ENCODE measurements at places on chromosomes 7 and 10.

DNA sequence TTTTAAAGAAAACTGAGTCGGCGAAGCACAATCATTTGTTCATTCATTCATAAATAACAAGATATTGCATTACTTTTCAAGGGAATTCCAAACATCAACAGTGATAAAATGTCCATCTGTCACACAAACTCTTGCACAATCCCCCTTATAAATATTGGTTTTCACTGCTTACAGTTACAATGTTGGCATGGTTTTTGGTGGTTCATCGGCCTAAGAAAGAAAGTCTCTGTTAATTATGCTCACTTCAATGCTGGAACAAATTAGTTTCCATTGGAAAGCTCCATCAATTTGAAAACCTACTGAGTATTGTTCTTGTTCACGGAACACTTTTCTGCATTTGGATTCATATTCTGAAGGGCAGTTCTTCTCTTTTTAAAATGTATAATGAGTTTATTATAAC lies 188.5 kb downstream of the JAZF1 start:
- no peak for DNase-seq

- no peak for DNase-seq
These were observed 289.6 kb upstream of the NPVF start for GRCh38 chr7:25517906-25518305.

- no peak for DNase-seq
These were observed 183.7 kb downstream of the NEBL start for GRCh38 chr10:20713420-20713819.

GRCh38 chr7:84492098-84493034 lies 297.8 kb upstream of the SEMA3A start:
- DNase-seq, result no peak

GRCh38 chr7:716222-716621 lies 10.3 kb upstream of the DNAAF5 start:
- DNase-seq, result peak; percentile 81

- DNase-seq, result no peak
These were observed 37.2 kb downstream of the PRSS2 start for GRCh38 chr7:142807855-142808460.

DNA sequence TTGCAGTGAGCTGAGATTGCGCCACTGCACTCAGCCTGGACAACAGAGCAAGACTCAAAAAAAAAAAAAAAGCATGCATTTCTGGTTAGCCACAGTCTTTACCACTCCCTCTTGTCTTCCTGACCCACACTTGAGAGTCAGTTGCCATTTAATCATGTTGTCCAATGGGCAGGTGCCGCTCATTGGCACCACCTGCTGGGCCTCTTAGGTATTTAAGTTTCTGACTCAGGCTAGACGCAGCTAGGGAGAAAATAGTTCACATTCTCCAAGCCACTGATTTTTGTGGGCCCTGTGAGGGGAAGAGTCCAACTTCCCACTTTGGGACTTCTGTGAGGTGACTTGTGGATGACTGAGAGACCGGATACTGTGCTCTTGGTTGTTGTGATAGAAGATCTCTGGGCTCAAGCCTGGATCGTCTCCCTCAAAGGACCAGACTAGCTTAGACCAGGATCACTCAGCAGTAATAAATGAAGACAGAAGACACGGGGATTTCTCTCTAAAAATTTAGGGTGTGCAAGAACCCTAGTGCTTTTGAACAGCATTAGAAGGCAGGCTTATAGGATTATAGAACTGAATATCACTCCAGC lies 26.8 kb upstream of the SORCS3 start:
- no peak for DNase-seq

DNA sequence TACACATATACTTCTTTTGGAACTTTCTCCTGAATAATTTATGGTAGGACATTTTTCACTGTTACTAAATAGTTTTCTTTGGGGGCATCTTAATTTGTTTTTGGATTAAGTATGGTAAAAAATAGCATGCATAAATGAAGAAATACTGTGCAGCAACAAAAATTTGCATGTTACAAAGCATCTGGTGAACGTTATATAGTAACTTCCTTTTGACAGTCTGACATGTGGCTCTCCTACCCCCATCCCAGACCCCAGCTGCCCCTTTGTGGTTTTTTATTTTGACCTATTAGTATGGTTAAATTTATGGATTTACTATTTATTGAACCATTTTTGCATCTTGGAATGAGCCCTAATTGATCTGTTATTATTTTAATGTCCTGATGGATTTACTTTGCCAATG lies 9.9 kb downstream of the TASOR2 start:
- DNase-seq, result no peak

DNA sequence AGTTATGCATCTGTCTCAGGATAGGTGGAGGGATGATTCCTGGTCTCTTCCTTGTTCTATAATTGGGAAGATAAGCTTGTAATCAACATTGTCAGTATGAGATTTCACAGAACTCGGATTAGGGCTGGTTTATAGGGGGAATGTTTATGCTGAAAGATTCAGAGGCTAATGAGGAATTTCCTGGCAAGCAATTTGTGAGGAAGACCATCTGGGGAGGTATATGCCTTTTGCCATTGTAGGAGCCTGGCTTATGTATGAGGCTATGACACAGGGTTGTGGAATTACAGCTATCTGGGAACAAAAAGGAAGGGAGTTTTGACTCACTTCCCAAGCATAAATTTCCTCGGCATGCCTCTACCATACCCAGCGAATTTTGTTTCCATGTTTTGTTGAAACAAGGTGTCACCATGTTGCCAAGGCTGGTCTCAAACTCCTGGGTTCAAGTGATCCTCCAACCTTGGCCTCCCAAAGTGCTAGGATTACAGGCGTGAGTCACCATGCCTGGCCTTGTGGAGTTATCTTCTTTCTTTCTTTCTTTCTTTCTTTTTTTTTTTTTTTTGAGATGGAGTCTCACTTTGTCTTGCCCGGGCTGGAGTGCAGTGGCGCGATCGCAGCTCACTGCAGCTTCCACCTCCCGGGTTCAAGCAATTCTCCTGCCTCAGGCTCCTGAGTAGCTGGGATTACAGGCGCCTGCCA lies 1.6 kb upstream of the COPS6 start:
- no peak for DNase-seq

GRCh38 chr7:127504715-127505114 lies 80.7 kb downstream of the GCC1 start:
- no peak for DNase-seq

All from DMS79 treated with DMSO at 0.1 percent for 48 hours (cell line).